ENCODE measurements at places on chromosomes 16 and 17. TPM values are rescaled to one million over a fixed set of nuclear protein-coding genes. Genes with fewer than 3 reads are reported as not detected.
A peak's percentile ranks its signal among the peaks of the same experiment; 100 is the strongest.

DNA sequence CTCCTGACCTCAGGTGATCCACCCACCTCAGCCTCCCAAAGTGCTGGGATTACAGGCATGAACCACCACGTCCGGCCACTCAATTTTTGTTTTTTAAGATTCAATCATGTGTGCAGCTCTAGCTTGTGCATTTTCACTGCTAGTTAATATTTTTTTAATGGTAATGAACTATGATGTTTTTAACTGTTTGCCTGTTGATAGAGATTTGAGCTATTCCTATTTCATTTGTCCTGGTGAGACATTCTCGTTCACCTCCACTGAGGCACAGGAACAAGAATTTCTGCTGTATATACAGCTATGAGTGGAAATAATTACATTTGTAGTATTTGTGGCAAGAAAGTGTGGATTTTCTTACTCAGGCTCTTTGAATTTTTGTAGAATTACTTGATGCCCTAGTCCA lies 137.7 kb upstream of the MYOCD start:
- no peak for DNase-seq
- H3K4me3 ChIP-seq = no peak overlapping the region
- no peaks in the 10 kb centered on the region for H3K36me3 ChIP-seq
- H3K27me3 ChIP-seq = no peaks in the 10 kb centered on the region
- H3K27ac ChIP-seq = no peak overlapping the region
- H3K4me1 ChIP-seq = no peaks in the 10 kb centered on the region

DNA sequence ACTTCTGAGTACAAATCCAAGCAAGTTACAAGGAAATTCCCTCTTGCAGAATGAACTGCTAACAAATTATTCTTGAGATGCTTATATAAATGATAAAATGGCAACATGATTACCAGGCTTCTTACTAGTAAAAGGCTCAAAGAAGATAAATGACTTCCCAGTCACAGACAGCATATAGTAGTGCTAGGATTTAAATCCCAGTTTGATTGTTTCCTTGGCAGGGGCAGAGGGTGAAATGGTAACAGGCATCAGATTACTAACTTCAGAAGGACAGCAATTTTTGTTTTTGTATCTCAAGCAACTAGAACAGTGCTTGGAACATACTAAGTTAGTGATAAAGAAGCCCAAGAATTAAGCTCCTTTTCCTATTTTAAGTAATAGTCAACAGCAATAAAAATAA lies 102.8 kb downstream of the SSH2 start:
- no peak overlapping the region for H3K4me3 ChIP-seq
- H3K27me3 ChIP-seq = no peaks in the 10 kb centered on the region
- H3K4me1 ChIP-seq = no peaks in the 10 kb centered on the region
- no peak overlapping the region for H3K27ac ChIP-seq
- H3K36me3 ChIP-seq = no peaks in the 10 kb centered on the region
- DNase-seq = no peak

DNA sequence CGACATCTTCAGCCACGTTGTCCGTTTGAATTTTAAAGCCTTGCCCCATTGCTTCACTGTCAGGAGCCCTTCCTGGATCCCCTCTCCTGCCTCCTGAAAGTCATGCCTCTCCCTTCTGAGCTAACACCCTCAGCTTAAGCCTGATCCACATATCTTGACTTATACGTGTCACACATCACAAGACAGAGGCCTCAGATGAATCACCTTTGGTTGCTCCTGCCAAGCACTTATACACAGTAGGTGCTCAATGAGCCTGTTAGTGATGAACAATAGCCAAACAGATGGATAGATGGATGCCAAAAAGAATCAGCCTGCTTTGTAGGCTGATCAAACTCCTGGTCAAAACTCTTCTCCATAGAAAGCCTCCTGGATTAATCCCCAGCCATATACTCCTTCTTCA lies 31.8 kb downstream of the PITPNM3 start:
- no peak overlapping the region for H3K27ac ChIP-seq
- no peak for DNase-seq
- no peaks in the 10 kb centered on the region for H3K27me3 ChIP-seq
- no peaks in the 10 kb centered on the region for H3K36me3 ChIP-seq
- no peak overlapping the region for H3K4me3 ChIP-seq

DNA sequence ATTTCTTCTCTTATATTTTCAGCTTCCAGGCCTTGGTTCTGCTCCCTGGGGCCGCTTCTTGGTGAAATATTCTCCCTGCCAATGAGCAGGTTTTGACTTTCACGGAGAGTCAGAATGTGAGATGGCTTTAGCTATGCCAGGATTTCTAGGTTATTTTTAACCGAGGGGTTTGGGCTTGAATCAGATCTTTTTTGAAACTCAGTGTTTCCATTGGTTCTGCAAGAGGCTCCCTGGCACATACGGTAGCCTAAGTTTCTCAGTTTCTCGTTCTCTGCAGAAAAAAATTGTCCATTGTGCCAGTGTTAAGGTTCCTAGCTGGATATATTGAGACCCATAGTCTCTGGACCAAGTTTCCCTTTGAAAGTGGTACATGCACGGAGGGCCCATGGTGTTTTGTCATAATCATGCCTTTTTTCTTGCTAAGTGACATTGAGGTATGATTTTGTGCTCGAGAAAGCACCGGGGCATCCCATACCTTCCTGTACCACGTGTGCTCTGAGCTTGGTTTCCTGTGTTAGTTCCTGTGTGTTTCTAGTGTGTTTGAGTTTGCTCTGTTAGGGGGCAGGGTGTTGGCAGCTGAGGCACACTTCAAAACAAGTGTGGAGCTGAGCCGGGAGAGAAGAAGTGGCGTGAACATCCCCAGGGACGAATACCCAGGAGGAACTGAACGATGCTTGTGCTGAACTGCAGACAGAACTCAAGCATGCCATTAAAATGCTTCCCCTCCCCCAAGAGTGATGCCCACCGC lies 127.2 kb downstream of the HS3ST3B1 start:
- no peaks in the 10 kb centered on the region for H3K4me1 ChIP-seq
- no peaks in the 10 kb centered on the region for H3K36me3 ChIP-seq
- H3K4me3 ChIP-seq = no peak overlapping the region
- no peaks in the 10 kb centered on the region for H3K27me3 ChIP-seq

DNA sequence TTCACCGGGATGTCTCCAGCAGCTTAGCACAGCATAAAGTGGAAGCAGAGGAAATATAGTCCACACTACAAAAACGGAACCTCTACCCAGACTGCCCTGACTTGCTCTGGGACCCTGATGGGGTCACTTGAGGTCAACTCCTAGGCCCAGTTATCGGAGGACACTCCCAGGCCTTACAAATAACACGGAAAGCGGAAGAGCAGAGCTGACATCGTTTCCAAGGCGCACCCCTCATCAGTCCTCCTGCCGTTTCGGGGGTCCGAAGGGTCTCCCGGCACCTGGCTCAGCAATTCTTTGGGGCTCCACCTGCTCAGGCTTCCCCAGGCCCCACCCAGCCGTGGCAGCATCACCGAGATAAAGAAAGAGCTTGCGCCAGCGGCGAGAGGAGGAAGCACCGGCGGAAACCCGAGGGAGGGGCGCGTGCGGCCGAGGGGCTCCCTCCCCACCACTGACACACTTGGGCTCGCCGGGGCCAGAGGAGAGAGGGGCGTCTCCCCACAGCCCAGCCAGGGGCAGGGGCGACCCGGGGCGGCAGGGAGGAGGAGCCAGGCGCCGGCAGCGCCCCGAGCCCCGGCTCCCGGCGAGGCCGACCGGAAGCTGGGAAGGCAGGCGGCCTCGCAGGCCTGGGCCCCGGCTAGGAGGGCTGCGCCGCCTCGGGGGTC lies 727 bp downstream of the CORO7 start:
- no peaks in the 10 kb centered on the region for H3K36me3 ChIP-seq
- peak overlapping the region; percentile 88 for H3K27ac ChIP-seq
- peaks cover 7% of the 10 kb centered on the region for H3K4me1 ChIP-seq
- H3K4me3 ChIP-seq = peak overlapping the region; percentile 86
- peak; percentile 42 for DNase-seq
- no peaks in the 10 kb centered on the region for H3K27me3 ChIP-seq

- no peak for DNase-seq
- H3K36me3 ChIP-seq = no peaks in the 10 kb centered on the region
- H3K27ac ChIP-seq = no peak overlapping the region
- no peaks in the 10 kb centered on the region for H3K4me1 ChIP-seq
These were observed 32.3 kb downstream of the NFAT5 start for GRCh38 chr16:69598045-69598444.

DNA sequence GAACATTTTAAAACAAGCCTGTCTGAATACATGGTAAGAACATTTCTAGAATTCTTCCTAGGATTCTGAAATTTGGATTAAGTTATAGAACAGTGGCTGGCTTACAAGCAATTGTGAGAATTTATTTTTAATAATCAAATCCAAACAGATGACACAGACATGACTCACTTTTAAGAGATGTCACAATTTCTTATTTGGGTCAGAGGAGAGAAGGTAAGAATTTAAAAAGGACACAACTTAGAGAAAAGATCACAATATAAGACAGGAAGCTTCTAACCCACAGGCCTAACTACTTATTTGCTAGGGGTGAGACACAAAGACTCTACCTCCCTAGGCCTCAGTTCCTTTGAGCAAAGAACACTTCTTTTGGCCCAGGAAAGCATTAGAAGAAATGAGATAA lies 32.7 kb downstream of the ZZEF1 start:
- H3K27ac ChIP-seq = no peak overlapping the region
- no peaks in the 10 kb centered on the region for H3K4me1 ChIP-seq
- H3K36me3 ChIP-seq = peaks cover 37% of the 10 kb centered on the region
- DNase-seq = no peak
- H3K4me3 ChIP-seq = no peak overlapping the region

ABCC6 gene
- total RNA-seq = 22.7 TPM

OTOA gene
- total RNA-seq = 0.23 TPM

KRT31 gene
- not detected for total RNA-seq

All from lung (tissue), 17 donors.